Cerebellar cortex (tissue), 1 donor: ENCODE measurements at places on chromosomes 2 and 18.

- DNase-seq, result no peak
These were observed 428.6 kb upstream of the SYT4 start for GRCh38 chr18:43705850-43706249.

DNA sequence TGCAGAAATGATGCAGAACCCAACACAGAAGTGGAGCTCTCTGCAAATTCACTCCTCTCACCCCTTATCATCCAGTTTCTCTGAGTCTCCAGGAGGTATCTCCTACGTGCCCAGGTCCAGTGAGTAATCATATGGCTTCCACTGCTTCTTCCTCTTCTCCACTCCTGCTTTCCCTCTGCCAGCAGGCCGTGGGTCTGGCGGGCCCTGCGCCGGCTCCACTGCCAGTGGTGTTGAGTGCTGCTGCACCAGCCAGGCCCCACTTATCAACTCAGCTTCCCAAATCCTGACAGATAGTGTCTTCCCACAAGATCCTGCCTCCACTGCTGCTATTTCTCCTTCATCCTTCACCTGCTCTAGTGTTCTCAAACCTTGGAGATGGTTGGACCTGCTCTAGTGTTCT is 227.6 kb upstream of the PARD3B start:
- DNase-seq, result no peak

DNA sequence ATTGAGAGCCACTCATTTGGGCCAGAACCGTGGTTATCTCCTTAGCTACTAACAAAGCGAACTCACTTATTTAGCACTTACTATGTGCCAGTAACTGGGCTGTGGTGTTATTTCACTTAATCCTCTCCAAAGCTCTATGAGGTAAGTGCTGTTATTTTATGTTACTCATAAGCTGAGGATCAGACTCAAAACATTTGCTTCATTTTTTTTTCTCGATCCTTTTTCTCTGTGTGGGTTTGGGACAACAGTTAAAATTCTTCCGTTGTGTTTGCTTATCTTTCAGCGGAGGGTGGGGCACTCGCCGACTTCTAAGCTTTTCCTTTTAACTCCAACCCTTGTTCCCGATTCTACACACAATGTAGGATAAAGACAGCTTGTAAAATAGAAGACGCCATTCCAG is 52.8 kb downstream of the TMEM178A start:
- no peak for DNase-seq

- DNase-seq, result no peak
These were observed 58.7 kb downstream of the GNAL start for GRCh38 chr18:11747731-11748130.

GRCh38 chr2:155026651-155027174 is 328.2 kb downstream of the KCNJ3 start:
- peak; percentile 94 for DNase-seq

DNA sequence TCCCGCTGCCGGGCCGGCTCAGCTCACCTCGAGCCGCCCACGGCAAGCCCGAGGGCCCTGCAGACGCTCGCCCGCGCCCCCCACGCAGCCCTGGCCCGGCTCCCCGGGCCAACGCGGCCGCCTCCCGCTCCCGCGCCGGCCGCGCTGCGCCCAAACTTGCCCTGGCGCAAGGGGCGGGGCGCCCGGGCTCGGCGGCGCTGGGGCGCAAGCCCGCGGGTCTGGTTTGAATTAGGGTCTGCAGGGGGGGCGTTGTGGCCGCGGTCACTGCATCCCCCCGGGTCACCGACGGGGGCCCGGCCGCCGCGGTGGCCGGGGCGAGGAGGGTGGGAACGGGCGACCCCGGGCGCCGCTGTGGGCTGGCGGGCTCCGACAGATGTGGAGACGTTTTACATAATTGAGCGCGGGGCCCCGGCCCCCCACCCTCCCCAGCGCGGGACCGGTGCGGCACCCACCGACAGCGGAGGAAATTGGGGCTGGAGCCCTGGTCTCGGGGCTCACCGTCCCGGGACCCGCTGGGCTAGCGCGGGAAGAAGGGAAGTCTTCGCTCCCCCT is 690 bp downstream of the SDC1 start:
- DNase-seq, result no peak
